ENCODE measurements at places on chromosomes 4 and X.

- DNase-seq: no peak
These were observed 107.1 kb downstream of the ANXA10 start for GRCh38 chr4:168199260-168199957.

DNA sequence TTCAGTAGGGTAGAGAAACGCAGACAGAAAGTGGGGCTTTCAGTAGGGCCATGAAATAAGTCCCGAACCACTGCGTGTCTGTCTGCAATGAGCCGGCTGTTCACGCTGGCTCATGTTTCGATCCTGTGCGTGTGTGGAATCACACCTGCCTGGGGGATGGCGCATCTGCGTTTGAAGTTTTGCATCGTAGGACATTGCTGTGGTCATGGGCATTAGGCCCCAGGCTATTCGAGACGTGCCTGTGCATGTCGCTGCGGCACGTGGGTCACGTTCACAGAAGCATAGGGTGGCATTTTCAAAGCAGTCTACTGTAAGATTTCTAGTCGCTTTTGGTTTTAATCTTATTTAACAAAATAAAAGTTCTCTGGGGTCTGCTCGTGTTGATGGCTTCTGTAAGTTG, 25.5 kb upstream of the HGFAC start:
- DNase-seq: no peak

DNA sequence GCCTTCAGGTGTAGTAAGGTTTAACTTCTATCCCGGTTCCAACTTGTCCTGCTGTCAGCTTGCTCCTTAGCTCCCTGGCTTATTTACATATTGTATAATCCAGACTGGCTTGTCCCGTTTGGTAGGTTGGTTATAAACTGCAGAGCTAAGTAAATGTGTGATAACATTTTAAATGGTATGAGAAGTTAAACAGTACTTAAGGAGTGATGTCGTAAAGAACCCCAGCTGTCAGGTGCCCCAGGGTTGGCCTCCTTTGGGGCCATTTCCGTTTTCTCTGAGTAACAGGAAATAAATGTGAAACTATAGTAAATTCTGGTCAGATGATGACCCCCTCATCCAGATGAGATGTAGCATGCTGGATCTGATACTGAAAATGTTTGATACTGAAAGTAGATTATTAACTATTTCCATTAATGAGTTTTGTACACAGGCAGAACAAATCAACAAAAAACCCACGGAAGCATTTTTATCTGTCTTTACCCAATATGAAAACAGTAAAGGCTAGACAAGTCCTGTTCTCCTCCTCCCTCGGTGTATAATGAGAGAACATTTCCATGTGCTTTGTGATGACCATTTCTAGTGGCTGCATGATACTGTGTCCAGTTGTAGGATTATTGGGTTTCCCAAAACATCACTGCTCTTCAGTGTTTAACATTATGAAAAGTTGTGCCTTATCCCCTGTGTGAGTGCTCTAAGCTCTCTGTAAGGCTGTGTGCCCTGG, 22.4 kb downstream of the GAB1 start:
- DNase-seq: no peak

DNA sequence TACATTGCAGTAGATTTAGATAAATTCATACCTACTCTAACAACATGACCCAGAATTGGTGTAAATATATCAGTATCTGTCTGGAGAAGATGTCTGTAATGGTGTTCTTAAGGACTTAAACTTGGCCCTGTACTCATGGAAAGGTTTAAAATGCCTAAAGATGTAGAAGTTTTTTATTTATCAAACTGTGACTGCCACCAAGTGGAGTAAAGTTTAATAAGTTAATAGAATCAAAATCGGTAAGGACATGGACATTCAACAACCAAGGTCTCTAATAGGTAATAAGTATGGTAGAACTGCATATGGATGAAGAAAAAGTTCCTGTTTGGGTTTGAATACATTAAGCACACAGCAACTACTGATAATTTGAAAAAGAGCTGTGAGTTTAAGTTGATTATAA, 474.0 kb upstream of the NDST3 start:
- DNase-seq: no peak

GRCh38 chrX:44401151-44401550, 57.7 kb upstream of the EFHC2 start:
- no peak for DNase-seq

DNA sequence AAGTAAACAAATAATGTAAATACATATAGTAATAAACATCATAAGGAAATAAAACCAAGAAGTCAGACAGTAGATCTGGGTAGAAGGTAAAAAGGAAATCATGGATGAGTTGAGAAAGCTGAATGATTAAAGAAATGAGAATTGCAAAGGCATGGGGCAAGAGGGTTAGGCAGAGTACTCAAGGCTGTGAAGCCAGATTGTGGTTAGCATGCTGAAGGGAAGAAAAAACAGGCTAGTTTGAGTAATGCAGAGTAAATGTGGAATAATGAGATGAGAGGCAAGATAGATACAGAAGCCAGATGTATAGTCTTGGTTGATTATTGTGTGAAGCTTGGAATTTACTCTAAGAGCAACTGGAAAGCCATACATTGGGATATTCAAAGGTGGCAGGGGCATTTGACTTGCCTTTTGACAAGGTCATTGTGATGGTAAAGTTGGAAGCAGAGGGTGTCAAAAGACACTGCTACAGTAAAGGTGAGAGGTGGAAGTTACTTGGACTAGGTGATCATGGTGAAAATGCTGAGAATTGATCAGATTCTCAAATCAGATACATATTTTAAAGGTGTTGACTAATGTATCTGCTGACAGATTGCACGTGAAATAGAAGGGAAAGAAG, 307.0 kb downstream of the FSTL5 start:
- DNase-seq: no peak

DNA sequence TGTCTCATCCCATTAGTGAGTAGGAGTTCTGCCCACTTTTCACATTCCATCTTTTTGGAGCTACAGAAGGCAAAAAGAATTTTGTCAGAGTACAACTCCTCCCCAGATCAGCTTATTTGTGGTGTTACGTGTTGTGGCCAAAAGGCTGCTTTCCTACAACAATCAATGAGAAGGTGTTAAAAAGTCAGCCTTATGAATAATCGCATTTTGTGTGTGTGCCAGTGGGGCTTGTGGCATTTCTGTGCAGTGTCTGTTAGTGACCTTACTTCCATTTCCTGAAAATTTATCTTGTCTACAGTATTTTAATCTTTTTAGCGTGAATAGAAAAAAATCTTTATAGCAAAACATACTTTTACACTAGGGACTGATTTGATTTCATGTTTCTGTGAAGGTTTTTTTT, 458.3 kb upstream of the LCORL start:
- DNase-seq: no peak

- DNase-seq: no peak
These were observed 50.4 kb upstream of the PGAM4 start for GRCh38 chrX:78019586-78020483.

DNA sequence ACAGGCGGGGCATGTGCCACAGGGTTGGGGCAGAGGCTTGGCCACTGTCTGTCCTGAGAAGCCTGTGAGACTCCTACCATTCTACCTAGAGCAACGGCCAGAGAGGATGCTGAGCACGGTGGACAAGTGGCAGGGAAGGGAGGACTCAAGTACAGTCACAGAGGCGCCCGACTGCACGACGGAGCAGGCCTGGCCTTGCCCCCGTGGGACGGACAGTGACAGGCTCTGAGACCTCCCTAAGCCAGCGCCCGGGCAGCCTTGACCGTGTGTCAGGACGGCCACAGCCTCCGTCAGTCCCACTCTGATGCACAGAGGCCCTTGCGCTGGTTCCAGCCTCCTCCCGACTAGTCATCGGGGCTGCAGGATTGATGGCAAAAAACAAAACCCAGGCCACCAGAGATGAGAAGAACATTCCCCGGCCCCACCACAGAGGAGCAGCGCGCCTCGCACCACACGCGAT, 36.7 kb upstream of the MXD4 start:
- DNase-seq: no peak

DNA sequence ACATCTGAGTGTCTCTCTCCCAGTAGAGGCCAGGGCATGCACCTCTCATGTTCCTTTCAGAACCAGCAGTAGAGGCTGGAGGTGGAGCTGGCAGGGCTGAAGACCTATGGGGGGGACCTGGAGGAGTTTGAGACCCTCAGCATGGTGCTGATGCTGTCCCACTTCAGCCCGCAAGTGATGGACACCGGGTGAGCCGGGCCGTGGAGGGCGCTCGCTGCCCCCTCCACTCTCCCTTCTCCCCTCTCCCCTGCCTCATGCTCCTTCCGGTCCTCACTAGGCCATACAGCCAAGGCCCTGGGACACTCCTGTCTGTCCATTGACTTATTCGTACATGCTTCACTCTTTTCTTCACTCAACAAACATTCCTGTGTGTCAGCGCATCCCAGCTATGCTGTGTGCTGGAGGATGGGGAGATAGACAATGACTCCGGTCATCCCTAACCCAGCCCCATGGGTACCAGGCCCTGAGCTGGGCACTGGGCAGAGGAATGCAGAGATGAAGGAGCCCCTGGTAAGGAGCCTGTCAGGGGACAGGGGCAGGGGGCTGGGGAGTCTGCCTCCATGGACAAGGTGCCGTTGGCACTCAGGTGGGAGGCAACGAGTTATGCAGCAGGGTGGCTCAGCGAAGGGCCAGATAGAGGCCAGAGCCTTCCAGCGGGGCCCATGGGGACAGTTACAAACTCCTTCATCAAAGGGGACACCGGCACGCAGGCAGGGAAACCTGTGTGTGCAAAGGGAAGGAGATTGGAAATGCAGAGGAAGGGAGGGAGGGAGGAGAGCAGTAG, 28.4 kb upstream of the WFS1 start:
- no peak for DNase-seq

GRCh38 chrX:54824722-54825121, 17.2 kb downstream of the MAGED2 start:
- no peak for DNase-seq

GRCh38 chrX:5220421-5220820, 1008.2 kb downstream of the NLGN4X start:
- DNase-seq: no peak

- no peak for DNase-seq
These were observed 33.7 kb upstream of the CRMP1 start for GRCh38 chr4:5926598-5926997.

GRCh38 chrX:46838486-46838870, 1.6 kb downstream of the RP2 start:
- DNase-seq: no peak

- no peak for DNase-seq
These were observed 1222.4 kb upstream of the PRKX start for GRCh38 chrX:4935846-4936245.

DNA sequence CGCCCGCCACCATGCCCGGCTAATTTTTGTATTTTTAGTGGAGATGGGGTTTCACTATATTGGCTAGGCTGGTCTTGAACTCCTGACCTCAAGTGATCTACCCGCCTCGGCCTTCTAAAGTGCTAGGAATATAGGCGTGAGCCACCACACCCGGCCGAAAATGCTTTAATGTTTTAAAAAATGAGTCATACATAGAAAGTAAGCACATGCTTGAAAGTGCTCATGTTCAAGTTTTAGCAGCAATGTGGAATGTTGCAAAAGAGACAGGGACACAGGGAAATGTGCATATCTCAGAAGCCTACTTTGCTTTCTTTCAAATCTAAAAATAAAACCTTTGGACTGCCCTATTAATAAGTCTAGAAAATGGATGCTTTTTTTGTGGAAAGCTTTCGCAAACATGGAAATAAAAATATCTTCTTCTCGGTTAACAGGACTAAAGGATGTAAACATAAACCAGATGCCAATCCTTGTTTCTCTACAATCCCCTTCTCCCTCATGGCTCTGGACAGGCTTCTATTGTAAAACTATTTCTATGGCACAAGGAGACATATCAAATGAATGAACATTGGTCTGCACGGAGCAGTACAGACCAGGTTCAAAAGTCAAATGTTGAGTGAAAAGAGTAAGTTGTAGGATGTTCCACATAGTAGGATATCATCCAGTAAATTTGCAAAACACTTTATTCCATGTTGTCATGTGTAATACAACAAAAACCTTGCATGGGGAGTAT, 15.0 kb downstream of the MECP2 start:
- DNase-seq: no peak

- DNase-seq: no peak
These were observed 40.8 kb upstream of the NR0B1 start for GRCh38 chrX:30349946-30350345.

DNA sequence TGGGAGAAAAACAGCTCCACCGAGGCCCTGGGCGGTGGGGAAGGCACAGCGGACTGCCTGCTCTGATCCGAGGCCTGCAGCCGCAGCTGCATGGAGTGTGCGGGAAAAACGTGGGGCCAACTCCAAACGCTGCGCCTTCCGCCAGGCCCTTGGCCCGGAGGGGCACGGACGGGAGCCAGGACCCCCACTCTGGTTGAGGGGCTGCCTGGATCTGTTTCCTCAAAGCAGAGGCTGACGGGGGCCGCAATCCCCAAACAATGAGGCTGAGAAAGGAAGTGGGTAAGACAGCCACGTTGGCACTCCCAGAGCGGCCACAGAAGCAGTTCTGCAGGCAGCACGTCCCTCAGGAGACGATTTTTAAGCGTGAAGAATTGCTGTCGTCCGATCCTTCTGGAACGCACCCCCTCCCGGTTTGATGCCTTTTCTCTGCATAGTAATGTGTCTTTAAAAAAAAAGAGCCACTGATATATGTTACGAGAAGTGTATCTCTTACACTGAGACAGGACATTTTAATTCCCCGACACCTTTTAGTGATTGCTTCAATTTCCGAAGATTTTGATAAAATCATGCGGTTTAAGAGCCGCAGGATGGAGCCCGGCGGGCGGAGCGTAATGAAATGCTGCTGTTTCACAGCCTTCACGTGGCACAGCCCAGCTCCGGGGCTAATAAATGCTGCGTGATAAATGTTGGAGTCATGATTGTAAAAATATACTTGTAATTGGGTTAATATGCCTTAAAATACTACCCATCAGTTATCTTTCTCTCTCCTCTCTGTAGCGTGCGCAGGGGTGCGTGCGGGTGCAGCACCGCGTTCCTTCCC, 85.7 kb downstream of the FAM53A start:
- DNase-seq: no peak

GRCh38 chr4:56408978-56409377, 21.7 kb upstream of the AASDH start:
- DNase-seq: no peak
